Neural crest cell (in vitro differentiated cells): ENCODE measurements at places on chromosomes 2 and 18.

GRCh38 chr2:188118431-188118830 is 173.2 kb upstream of the GULP1 start:
- DNase-seq: no peak

DNA sequence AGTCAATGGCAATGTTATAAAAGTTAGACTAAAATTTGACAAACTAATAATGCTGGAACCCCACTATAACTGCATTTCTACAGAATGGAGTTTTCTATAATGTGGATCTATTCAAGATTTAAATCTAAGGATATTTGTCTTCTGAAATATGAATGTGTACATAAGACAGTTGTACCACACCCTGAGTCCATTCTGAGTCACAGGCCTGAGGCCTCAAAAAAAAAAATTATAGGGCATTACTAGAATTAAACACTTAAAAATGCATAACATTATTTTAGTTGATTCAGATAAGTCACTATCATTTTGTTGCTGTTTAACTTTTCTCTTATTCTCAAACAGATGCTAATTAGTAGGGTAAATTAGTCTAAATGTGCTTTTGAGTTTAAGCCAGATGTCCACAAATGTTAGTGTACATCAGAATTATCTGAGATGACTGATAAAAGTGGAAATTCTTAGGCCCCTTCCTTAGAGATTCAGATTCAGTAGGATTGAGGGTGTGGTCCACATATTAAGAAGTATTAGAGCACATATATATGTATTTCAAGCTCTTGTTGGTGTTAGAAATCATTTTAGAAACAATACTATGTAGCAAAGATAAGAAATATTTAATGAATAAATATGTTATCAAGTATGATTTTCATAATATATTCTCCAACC is 42.4 kb upstream of the COL5A2 start:
- no peak for DNase-seq

DNA sequence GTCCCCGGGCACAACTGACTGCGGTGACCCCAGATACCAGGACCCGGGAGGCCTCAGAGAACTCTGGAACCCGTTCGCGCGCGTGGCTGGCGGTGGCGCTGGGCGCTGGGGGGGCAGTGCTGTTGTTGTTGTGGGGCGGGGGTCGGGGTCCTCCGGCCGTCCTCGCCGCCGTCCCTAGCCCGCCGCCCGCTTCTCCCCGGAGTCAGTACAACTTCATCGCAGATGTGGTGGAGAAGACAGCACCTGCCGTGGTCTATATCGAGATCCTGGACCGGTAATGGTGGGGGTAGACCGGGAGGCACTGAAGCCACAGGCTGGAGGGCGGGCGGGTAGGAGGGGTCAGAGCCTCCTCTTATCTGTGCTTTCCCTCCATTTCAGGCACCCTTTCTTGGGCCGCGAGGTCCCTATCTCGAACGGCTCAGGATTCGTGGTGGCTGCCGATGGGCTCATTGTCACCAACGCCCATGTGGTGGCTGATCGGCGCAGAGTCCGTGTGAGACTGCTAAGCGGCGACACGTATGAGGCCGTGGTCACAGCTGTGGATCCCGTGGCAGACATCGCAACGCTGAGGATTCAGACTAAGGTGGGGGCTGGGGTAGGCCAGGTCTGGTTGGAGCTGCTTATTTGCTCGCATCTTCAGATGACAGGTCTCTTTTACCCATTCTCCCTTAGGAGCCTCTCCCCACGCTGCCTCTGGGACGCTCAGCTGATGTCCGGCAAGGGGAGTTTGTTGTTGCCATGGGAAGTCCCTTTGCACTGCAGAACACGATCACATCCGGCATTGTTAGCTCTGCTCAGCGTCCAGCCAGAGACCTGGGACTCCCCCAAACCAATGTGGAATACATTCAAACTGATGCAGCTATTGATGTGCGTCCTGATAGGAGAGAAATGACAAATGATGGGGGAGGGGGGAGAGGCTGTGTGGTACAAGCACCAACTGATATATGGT is 780 bp downstream of the HTRA2 start:
- DNase-seq: peak; percentile 27

- DNase-seq: no peak
Measured at GRCh38 chr2:68404893-68405799, 40.1 kb downstream of the PLEK start.

- DNase-seq: no peak
Measured at GRCh38 chr2:66532972-66533868, 98.3 kb downstream of the MEIS1 start.

DNA sequence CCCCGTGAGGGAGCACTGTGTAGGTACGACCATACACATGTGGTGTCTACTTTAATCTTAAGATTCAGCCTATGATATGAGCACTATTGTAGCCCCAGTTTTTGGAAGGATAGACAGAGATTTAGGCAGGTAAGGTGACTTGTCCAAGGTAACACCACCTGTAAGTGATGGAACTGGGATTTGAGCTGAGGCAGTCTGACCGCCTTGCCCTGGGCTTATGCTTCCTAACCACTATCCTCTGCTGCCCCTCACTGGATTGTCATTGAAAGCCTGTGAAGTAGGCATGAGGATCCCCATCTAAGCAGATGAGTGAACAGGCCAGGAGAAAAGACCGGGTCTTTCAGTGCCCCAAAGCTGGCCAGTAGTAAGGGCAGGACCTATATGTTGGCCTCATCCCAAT is 343.8 kb downstream of the CYRIA start:
- DNase-seq: no peak

DNA sequence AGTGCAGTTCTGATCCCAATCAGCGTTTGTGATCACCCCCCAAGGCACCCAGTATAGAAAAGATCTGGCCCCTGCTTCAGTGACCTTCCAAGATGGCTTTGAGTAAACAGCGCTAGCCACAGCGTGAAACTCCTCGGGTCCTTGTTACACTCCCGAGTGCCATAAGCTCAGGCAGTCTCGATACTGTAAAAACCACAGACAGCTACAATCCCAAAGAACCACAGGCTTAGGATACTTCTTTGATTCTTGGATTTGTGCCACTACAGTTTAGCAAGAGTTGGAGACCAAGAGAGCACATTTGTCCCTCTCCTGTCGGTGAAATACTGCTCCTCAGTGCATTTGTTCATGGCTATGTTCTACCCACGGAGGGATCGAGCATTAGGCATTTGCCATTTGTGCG is 352.5 kb upstream of the ZNF521 start:
- peak; percentile 5 for DNase-seq

- no peak for DNase-seq
Measured at GRCh38 chr2:159399716-159400415, 113.4 kb upstream of the WDSUB1 start.

GRCh38 chr18:28030458-28030857 is 146.5 kb downstream of the CDH2 start:
- no peak for DNase-seq
